ENCODE measurements at places on chromosomes 12 and 14. TPM values are rescaled to one million over a fixed set of nuclear protein-coding genes. Genes with fewer than 3 reads are reported as not detected.
A peak's percentile ranks its signal among the peaks of the same experiment; 100 is the strongest.

The PZP gene
- total RNA-seq: not detected

The PAWR gene
- total RNA-seq: 53.1 TPM

GRCh38 chr12:121933522-121934308 is 15.3 kb downstream of the CFAP251 start:
- DNase-seq: no peak
- peaks cover 20% of the 10 kb centered on the region for H3K4me1 ChIP-seq
- H3K36me3 ChIP-seq: no peaks in the 10 kb centered on the region
- no peak overlapping the region for H3K27ac ChIP-seq

DNA sequence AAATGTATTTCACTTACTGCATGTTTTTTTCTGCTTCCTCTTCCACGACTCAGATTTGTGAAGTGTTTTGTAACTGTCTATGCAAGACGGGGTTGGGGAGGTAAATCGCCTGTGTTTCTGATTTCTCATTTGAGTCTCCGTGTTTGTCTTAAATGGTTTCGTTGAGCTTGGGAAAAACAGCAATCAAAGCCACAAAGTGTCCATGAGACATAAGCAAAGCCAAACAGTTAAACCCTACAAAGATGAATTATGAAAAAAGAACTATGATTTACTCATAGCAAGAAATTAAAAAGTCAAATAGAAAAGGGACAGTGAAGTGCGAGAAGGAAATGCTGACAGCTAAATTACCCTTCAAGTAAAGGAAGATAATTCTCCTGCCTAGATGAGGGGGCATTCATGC is 164.3 kb upstream of the TMPO start:
- no peak for DNase-seq
- H3K4me1 ChIP-seq: no peaks in the 10 kb centered on the region
- no peaks in the 10 kb centered on the region for H3K36me3 ChIP-seq
- H3K27me3 ChIP-seq: peaks cover 4% of the 10 kb centered on the region

GRCh38 chr12:67712011-67712410 is 63.5 kb downstream of the DYRK2 start:
- H3K4me1 ChIP-seq: peaks cover 10% of the 10 kb centered on the region
- no peaks in the 10 kb centered on the region for H3K27me3 ChIP-seq
- no peak overlapping the region for H3K27ac ChIP-seq
- no peak for DNase-seq

GRCh38 chr12:31729705-31730104 is 884 bp upstream of the AMN1 start:
- peaks cover 71% of the 10 kb centered on the region for H3K4me1 ChIP-seq
- no peak for DNase-seq
- peaks cover 35% of the 10 kb centered on the region for H3K36me3 ChIP-seq
- H3K4me3 ChIP-seq: peak overlapping the region; percentile 92
- H3K27me3 ChIP-seq: no peaks in the 10 kb centered on the region

DNA sequence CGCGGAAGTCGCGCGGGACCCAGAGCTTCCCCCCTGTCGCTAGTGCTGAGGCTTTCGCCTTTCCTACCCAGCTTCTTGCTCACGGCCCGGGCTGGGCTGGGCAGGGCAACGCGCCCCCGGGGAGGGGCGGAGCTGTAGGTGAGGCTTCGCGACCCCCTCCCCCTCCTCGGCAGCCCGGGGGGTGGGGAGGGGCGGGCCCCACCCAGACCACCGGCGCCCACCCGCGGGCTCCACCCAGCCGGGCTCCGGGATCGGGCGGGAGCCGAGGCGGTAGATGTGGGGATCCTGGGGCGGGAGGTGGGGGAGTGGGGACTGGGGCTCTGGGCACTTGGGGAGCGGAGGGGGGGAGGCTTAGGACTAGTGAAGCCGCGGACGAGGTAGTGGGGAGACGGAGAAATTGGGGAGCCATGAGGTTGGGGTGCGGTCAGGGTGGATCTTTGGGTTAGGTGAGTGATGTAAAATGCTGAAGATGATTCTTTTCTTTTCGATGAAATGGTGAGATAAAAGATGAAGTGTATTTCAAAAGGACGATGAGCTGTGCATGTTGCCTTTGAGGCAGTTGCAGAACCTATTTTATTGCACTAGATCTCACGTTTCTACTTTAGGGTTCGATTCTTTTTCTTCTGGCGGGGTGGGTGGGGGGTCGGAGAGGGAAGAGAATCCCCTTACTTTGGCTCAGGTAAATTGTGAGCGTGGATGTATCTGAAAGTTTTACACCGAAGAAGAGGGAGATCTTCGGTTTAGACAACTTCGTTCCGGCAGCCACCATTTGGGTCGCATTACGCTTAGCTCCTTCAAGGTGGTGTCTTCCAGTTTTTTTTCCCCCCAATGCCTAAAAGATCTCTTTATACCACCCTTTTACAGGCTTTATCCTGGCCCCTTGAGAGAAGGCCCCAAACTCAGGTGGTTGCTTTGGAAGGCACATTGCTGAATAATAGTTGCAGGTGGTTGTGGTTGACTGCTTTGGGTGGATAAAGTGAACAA is 619 bp downstream of the ERC1 start:
- no peaks in the 10 kb centered on the region for H3K27me3 ChIP-seq
- no peak for DNase-seq
- peak overlapping the region; percentile 91 for H3K27ac ChIP-seq

GRCh38 chr12:21695986-21696385 is 38.3 kb upstream of the LDHB start:
- no peak for DNase-seq
- no peak overlapping the region for H3K4me3 ChIP-seq
- no peaks in the 10 kb centered on the region for H3K27me3 ChIP-seq
- H3K4me1 ChIP-seq: no peaks in the 10 kb centered on the region
- H3K27ac ChIP-seq: no peak overlapping the region

DNA sequence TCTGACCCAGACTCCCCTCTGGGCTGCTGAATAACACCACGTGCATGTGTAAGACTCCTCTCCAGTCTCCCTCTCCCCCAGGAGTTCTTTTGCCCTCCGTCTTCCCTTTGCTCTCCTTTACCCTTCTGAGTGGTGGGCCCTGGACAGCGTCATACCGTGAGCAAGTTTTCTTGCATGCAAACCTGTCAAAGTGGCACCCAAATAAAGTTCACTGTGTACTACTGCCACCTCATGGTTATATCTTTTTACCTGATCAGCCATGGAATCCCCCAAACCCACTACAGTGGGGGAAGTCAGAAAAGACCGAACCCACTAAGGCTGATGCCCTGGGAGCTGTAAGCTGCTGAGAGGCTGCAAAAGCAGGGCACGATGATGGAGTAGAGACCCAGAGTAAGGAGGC is 131.1 kb upstream of the VRK1 start:
- DNase-seq: no peak
- peaks cover 13% of the 10 kb centered on the region for H3K27me3 ChIP-seq
- no peak overlapping the region for H3K27ac ChIP-seq
- H3K4me1 ChIP-seq: no peaks in the 10 kb centered on the region
- H3K4me3 ChIP-seq: no peak overlapping the region

GRCh38 chr14:71487449-71487848 is 444.8 kb upstream of the RGS6 start:
- peaks cover 24% of the 10 kb centered on the region for H3K4me1 ChIP-seq
- DNase-seq: no peak
- H3K27me3 ChIP-seq: no peaks in the 10 kb centered on the region
- H3K4me3 ChIP-seq: no peak overlapping the region
- no peak overlapping the region for H3K27ac ChIP-seq
- peaks cover 48% of the 10 kb centered on the region for H3K36me3 ChIP-seq

- peaks cover 4% of the 10 kb centered on the region for H3K27me3 ChIP-seq
- no peak for DNase-seq
- no peaks in the 10 kb centered on the region for H3K36me3 ChIP-seq
- H3K4me3 ChIP-seq: no peak overlapping the region
- peaks cover 2% of the 10 kb centered on the region for H3K4me1 ChIP-seq
Measured at GRCh38 chr14:30266290-30266689, 292.7 kb upstream of the G2E3 start.

- H3K4me3 ChIP-seq: no peak overlapping the region
- H3K4me1 ChIP-seq: peaks cover 2% of the 10 kb centered on the region
- H3K27me3 ChIP-seq: peaks cover 8% of the 10 kb centered on the region
- no peak for DNase-seq
Measured at GRCh38 chr12:14716848-14717444, 20.5 kb upstream of the GUCY2C start.

GRCh38 chr14:96050482-96050881 is 11.3 kb downstream of the C14orf132 start:
- DNase-seq: no peak
- H3K27me3 ChIP-seq: peaks cover 22% of the 10 kb centered on the region
- no peak overlapping the region for H3K4me3 ChIP-seq
- H3K27ac ChIP-seq: no peak overlapping the region

All from activated B cell treated with CpG ODN at 0.5 μM for 24 hours (primary cell).